ENCODE measurements at places on chromosomes 16 and 17. TPM values are rescaled to one million over a fixed set of nuclear protein-coding genes. Genes with fewer than 3 reads are reported as not detected.

- no peak for DNase-seq
Observed at GRCh38 chr16:74944466-74944865, 40.5 kb downstream of the WDR59 start.

- no peak for DNase-seq
Observed at GRCh38 chr16:11650641-11651591, 17.3 kb upstream of the SNN start.

- DNase-seq: no peak
Observed at GRCh38 chr16:16805809-16806208, 426.9 kb downstream of the NPIPA7 start.

DNA sequence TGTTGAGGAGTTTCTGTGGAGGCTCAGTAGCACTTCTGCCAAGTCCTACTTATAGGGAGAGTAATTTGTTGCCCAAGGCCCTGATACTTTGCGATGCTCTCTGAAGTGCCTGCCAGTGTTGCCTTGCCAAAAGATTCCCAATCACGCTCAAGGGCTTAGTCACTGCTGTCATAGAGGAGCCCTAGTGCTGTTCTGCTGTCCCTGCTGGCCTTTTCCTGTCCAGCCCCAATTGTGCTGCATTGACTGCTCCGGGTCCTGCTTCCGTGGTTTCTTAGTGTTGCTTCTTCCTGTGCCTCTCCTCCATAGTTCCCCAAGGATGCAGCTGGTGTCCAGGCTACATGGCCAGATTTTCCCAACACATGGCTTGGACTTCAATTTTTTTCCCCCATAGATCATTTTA, 13.9 kb downstream of the NUP93 start:
- no peak for DNase-seq

GRCh38 chr17:54544249-54544648, 356.4 kb upstream of the TOM1L1 start:
- no peak for DNase-seq

Gene C16orf96
- 0.27 TPM for total RNA-seq
